ENCODE measurements at places on chromosomes 7 and 10.

- DNase-seq, result no peak
Observed at GRCh38 chr7:108308903-108309302, 147.3 kb downstream of the NRCAM start.

DNA sequence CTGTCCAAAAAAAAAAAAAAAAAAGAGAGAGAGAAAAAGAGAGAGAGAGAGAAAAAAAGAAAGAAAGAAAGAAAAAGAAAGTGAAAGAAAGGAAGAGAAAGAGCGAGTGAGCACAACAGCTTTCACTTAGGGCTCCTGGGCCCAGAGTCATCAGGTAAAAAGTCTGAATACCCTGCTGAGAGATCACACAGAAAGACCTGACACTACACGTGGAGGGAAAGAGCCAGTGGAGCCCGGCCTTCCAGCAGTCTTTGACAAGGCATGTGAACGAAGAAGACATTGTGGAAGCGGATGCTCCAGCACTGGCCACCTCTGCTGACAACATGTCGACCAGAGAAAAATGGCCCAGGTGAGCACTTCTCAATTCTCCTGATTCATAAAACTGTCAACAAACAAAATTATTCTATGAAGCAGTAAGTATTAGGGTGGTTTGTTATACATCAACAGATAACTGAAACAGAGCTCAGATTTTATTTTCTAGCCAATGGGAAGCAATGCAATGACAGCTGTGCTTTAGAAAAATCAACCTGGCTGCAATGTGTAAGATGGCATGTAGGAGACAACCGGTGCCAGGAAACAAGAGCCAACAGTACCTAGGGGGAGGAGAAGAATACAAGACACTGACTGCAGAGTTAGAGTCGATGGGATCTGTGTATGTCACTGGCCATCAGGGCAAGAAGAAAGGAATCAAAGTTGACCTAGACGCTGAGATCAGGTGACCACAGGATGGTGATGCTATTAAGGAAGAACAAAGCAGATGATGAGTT lies 4.4 kb downstream of the RNF216 start:
- DNase-seq, result no peak

- DNase-seq, result peak; percentile 92
Observed at GRCh38 chr10:110793128-110793812, 78.5 kb upstream of the PDCD4 start.

DNA sequence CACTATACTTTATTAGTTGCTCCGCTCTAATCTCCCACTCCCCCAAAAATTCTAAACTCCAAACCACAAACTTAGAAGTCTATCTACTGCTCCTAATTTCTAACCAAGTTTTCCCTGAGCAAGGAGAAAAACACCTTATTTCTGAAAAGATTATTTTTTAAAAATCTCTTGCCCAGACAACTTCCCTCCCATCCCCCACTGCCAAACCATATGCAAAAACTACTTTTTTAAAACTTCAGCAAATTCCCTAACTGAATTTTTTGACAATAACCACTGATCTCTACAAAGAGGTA lies 1.9 kb downstream of the UBE2H start:
- DNase-seq, result no peak

DNA sequence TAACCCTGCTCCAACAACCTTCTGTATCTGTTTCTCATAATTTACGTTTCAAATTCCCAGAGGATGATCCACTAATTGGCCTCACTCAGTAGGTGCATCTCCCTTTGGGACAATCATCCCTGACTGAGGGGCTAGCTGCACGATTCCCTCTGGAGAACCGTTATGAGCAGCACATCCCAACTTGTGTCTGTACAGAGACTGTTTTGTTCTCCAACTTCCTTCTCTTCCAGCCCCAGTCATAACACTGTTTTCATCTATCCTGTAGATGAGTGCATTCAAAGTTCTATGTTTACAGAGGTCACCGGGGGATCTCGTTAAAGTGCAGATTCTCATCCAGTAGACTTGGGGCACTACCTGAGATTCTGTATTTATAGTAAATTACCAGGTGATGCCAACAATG lies 187.2 kb downstream of the REEP3 start:
- no peak for DNase-seq

DNA sequence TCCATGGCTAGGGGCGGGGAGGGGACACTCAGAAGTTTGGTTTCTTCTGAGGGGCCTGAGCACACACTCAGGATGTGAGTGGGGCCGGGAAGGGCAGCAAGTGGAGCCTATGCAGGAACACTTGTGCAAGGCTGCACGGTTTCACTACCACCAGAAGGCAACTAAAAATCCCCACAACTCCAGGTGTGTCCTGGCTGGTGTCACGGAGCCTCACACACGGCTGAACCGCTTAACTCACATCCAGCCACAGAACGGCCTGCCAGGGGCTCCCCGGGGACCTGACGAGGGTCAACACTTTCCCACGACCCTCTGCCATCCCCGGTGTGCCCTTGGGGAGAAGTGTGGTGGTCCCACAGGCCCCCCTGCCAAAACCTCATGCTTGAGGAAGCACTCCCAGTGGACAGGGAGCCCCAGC lies 173.9 kb downstream of the ELFN1 start:
- DNase-seq, result no peak

DNA sequence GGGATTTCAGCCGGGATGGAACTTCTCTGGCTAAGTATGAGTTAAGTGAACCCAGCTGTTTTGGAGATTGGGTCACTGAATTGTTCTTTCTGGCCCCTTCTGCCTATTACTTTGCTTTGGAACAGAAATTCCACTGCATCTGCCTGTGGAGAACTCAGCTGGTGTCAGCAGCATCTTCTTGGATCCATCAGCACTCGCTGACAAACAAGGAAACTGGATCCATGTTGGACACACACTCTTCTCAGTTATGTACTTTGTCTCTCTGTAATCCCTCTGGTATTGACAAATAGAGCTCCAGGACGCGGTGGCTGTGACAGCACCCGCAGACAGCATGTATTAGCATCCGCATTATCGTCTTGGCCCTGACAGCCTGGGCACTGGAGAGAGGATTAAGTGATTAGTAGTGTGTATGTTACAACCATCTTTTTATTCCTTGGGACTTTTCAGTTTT lies 73.0 kb upstream of the BMPER start:
- DNase-seq, result no peak

- no peak for DNase-seq
Observed at GRCh38 chr10:3421537-3422257, 249.1 kb upstream of the PITRM1 start.

- DNase-seq, result no peak
Observed at GRCh38 chr10:35451151-35452016, 115.1 kb downstream of the CCNY start.

- no peak for DNase-seq
Observed at GRCh38 chr7:50723888-50724287, 58.8 kb downstream of the GRB10 start.

DNA sequence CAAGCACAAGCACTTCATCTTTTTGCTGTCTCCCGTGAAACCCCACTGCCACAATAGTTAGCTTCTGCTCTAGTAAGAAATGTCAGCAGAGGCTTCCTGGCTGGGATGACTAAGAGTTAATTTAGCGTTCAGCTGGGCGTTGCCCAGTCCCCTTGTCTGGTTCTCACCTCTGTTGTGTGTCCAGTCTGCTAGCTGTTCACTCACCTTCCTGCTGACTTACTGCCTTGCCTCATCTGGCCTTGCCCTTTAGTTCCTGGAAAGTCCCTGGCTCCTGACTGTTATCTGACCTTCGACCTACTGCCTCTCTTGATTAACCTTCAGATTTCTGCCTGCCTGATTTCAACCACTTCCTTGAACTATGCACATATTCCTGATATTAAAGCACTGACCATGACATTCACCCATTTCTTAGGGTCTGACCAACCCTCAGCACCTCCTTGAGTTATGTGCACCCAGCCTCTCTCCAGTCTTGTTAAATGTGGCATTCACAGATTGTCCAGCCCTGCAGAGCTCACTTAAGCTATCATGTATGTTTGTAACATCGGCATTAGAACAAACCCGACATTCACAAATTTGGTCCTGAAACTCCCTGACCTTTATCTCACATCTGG lies 30.3 kb downstream of the C7orf33 start:
- DNase-seq, result no peak

GRCh38 chr7:73345538-73345937 lies 17.6 kb downstream of the FKBP6 start:
- no peak for DNase-seq

- DNase-seq, result no peak
Observed at GRCh38 chr7:15033039-15033438, 130.5 kb upstream of the DGKB start.

DNA sequence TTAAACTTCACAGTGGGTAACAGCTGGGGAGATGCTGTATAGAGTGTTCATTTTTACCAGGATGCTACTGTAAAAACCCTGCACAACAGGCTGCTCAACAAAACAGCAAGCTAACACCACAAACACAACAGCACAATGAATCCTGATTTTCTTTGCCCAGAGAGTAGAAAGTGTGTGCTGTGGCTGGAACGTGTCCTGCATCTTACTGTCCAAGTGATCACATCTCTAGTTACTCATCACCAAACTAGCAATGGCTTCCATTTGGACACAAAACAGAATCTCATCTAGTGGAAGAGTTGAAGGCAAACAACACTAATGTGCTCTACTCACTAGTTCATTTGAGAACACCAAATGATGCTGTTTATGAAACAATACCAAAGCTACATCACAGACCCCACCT lies 121.2 kb downstream of the SLC25A13 start:
- no peak for DNase-seq

DNA sequence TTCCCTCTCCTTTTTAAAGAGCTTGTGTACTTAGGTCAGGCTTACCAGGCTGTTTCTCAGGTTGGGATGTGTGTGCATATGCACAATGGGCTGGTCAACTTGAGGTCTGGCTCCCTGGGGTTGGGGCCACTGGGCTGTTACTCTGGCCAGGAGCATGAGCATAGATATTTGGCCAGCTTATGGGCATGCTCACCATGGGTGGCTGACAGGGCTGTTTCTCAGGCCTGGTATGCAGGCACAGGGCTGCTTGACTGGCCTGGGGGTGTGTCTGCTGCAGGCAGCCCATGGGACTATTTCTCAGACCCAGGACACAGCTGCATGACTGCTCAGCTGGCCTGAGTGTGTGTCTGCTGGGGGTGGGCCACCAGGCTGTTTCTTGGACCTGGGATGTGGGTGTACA lies 34.6 kb downstream of the SCART1 start:
- DNase-seq, result no peak

DNA sequence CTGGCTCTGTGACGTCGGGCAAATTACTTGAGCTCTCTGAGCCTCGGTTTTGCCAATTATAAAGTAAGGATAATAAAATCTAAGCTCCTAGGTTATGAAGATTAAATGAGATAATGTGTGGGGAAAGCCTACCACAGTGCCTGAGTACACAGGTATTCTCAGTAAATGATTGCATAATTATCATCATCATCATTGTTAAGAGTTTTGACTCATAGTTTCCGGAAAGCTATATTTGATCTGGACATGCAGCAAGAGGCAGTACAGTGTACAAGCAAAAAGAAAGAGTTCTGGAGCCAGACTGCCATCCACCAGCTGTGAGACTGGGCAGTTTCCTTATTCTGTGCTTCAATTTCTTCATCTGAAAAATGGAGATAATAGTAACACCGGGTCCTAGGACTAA lies 155.6 kb upstream of the YAE1 start:
- DNase-seq, result no peak

- DNase-seq, result no peak
Observed at GRCh38 chr10:3698312-3698711, 86.7 kb downstream of the KLF6 start.

DNA sequence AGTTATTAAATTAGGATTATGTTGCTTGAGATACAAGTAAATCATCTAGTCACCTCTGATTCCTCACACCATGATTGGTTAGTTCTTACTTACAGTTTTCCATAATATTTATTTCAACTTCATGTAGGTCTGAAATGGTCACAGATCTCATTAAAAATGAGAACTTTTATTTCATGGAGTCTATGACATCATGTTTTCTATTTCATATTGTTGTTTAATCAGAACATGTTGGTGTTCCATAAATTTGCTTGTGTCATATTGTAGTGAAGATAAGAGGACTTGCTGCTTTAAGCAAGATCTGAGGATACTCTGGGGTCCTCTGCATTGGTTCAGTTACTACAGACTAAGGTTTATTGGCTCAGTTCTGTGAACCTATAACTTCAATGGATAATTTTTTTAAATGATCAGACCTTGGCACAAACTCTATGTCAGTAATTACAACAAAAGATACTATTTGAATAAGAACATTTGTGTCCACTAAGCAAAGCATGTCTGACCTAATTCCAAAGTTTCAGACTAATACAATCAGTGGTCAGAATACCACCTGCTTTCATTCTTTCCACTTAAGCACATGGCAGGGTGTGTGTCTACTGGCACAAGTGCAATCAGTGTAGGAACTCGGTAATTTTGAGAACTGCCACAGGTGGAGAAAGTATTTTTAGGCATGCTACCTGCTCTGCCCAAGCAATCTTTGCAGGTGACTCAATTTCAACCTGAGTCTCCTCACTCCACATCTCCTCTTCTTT lies 68.5 kb downstream of the CCDC71L start:
- no peak for DNase-seq

DNA sequence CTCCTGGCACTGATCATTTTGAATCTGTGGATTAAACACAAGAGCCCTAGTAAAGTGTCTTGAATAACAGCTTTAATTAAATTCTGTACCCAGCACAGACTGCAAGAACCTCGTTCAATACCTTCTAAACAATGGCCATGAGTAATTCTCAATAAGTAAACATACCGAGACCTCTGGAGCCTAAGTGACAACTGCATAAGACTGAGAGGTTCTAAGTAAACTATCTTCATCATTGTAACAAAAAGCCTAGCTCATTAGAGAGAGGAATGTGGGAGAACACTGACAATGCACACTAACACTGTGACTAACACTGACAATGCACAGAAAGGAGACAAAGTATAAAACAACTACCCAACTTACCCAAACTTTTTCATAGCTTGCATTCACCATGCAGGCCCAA lies 117.4 kb downstream of the ELAPOR2 start:
- no peak for DNase-seq

GRCh38 chr7:67724955-67725354 lies 728.3 kb downstream of the TYW1 start:
- DNase-seq, result no peak

- no peak for DNase-seq
Observed at GRCh38 chr10:95459446-95460045, 101.6 kb downstream of the SORBS1 start.

DNA sequence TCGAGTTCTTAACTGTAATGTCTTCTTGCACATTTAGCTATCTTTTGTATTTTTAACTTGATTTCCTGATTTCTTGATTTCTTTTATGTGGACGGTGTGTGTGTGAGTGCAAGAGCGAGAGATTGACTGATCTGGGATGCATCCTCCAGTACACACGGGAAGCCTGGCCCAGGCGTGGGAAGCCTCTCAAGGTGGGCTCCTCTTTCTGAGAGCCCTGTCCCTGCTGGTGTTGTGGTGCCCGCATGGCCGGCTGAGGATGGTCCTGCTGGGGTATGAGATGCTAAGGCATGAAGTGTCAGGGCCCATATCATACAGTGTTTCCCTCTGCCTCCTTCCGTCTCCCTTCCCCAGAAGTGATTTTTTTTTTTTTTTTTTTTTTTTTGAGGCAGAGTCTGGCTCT lies 130.8 kb upstream of the TCERG1L start:
- DNase-seq, result no peak

- DNase-seq, result peak; percentile 15
Observed at GRCh38 chr10:114103284-114103683, 59.6 kb downstream of the ADRB1 start.
